Large intestine (tissue), 12 donors: ENCODE measurements at places on chromosomes 5 and 9. TPM values are rescaled to one million over a fixed set of nuclear protein-coding genes. Genes with fewer than 3 reads are reported as not detected.

The SLCO6A1 gene
- polyA plus RNA-seq: 0.13 TPM

The CCDC183 gene
- 27.4 TPM for polyA plus RNA-seq

The MEGF10 gene
- 1.3 TPM for polyA plus RNA-seq

- peaks cover 66% of the 10 kb centered on the region for H3K27me3 ChIP-seq
- DNase-seq: no peak
- no peak overlapping the region for H3K27ac ChIP-seq
- no peaks in the 10 kb centered on the region for H3K36me3 ChIP-seq
Observed at GRCh38 chr5:115963566-115963965, 1.3 kb downstream of the LVRN start.

DNA sequence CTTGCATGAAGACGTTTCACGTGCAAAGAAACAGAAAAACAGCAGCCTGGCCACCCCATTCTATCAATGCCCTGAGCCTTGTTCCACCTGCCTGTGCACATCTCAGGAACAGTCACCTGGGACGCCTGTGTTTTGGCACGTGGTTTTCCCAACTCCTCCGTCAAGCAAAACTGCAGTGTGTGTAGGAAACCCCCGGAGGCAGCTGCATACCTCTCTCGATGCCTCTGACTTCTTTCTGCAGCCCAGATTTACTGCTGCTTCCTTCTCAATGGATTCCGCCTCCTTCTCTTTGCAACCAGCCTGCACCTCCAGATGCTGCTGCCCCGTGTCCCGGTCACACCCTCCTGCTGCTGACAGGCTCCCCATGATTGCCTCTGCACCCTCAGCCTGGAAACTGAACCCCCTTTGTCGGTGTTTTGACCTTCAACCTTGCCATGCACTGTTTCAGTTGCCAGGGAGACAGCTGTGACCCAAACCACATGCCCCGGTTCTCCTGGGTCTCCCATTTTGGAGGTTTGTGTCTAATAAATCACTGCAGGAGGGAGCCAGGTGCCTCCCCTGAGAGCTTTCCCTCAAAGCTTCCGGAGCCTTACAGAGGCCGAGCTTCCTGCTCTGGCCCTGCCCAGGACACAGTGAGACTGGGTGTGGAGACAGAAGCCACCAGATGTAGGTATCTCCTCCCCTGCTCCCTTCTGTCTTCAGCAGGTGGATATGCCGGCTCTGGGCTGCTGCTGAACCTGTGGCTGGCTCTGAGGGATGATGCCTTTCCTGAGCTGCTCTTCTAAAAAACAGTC, 395.5 kb upstream of the IRX1 start:
- H3K4me1 ChIP-seq: no peaks in the 10 kb centered on the region
- DNase-seq: no peak
- H3K36me3 ChIP-seq: no peaks in the 10 kb centered on the region
- no peak overlapping the region for H3K4me3 ChIP-seq
